ENCODE measurements at places on chromosomes 2 and 18. TPM values are rescaled to one million over a fixed set of nuclear protein-coding genes. Genes with fewer than 3 reads are reported as not detected.

- no peak for DNase-seq
Measured at GRCh38 chr2:16197504-16198147, 257.3 kb downstream of the MYCN start.

DNA sequence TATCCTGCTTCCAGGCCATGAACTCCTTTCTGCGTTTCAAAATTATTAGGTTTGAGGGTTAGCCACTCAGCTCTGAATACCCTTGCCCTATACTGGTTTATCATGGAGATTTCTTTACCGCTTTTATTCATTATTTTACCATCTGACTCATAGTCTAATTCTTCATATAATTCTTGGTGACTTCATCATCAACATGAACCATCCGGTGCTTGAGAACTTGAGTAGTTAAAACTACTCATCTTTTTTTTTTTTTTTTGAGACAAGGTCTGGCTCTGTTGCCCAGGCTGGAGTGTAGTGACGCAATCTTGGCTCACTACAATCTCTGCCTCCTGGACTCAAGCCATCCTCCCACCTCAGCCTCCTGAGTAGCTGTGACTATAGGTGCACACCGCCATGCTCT, 94.2 kb upstream of the LHCGR start:
- no peak for DNase-seq

DNA sequence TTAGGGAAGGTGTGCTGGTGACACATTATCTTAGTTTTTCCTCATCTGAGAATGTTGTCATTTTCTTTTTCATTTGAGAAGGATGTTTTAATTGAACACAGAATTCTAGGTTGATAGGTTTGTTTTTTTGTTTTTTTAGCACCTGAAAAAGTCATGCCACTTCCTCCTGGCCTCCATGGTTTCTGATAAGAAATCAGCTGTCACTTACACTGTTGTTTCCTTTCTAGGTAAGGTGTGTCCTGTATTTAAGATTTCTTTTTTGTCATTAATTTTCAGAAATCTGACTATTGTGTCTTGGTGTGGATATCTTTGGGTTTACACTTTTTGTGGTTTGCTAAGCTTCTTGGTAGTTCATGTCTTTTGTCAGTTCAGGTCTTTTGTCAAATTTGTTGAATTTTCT, 99.3 kb downstream of the ROCK1 start:
- DNase-seq, result no peak

Gene PSMA8
- 1.9 TPM for total RNA-seq

DNA sequence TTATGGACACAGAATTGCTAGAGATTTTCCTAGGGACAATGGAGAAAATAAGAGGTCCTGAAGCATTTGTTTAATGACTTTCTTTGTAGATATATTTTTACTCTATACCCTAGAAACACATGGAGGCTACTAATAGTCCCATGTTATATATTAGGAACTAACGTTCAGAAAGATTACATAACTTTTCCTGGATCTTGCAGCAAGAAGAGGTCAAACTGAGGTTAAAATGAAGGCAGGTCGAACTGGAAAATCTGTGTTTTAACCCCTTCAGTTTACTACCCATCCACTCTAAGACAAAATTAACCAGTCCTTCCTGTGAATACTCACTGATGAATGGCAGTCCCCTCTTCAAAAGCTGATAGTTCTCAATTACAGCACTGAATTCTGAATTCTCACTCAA, 1415.8 kb upstream of the CELF4 start:
- DNase-seq, result no peak

DNA sequence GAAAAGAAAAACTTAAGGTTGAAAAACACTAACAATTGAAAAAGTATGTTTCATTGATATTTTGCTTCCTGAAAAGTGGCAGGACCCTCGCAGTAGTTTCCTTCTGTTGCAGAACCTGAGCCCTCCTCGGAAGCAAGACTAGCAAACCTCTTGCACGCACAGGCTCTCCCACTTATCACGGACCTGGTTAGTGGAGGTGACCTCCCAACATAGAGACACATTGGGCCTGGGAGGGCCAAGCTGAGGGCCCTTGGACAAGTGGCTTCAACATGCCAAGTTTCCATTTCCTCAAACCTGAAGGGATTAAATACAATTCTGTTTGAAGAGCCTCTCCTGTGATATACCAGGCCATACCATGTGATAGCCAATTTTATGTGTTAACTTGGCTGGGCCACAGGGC, 133.4 kb upstream of the AGAP1 start:
- DNase-seq, result no peak

Gene FOXI3
- total RNA-seq, result not detected

DNA sequence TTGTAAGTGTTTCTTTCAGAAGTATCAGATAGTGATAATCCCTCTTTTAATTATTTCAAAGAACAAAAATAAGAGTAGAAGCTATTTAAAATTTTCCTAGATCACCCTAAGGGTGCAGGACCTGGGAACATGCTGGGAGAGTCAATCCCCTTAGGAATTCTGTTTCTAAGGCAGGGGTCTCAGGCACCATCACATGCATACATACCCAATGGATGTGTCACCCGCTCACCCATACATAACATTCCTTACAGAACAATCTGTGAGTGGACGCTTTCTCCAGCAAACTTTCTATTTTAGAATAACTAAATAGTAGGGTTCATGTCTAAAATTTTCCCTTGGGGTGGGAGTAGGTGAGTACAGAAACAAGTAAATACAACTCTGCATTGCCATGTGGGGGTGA, 8.4 kb downstream of the DSEL start:
- DNase-seq, result no peak

Gene TUBA3D
- not detected for total RNA-seq

- no peak for DNase-seq
Measured at GRCh38 chr2:205212357-205212756, 469.9 kb upstream of the NRP2 start.

DNA sequence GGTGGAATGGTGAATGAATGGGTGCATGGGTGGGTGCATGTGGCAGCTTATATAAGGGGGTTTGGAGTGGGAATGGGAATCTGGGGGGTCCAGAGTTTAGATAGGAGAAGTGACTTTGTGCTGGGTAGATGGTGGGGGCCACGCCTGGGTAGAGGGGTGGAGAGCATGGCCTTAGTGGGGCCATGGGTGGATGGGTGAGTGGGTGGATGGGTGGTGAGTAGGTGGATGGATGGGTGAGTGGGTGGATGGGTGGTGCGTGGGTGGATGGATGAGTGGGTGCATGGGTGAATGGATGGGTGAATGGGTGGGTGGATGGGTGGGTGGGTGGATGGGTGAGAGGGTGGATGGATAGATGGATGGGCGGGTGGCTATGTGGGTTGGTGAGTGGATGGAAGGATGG, 53.9 kb downstream of the MYO7B start:
- DNase-seq, result no peak

DNA sequence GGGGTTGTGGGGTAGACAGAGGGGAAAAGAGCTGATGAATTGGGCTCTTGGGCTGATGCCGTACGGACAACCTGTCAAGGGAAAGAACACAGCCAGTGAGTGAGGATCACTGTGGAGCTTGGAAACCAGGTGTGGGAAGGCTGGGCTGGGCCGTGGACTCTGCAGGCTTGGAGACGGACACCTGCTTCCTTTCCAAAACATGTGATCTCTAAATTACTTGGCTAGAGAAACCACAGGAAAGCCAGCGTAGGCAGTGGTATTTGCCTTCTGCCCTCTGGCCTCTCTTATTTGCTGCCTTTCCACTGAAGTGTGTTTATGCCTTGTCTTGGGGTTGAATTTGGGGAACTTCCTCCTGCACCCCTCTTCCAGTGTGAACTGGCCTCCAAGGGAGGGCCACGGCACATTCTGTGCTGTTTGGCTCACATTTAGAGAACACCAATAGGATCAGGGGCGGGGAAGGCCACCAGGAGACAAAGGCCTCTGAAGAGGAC, 267.7 kb downstream of the PRKCE start:
- DNase-seq, result no peak

Gene GALNT14
- 0.67 TPM for total RNA-seq

Gene PLEK
- 2.4 TPM for total RNA-seq

DNA sequence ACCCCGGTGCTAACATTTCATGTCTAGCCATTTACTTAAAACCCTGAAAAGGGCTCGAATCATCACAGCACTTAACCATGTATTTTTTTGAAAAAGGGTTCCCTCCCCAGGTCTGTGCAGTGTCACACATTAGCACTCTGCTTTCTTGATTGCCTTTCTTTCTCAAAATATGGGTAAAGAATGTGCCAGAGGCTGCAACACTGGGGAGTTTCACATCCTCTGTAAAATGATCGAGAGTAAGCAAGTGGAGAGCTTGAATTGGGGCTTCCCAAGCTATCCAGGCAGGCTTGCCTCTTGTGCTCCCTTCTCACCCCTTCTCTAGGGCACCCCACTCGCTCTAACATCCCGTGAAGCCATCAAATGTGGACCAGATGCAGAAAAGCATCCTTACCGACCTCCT, 177.0 kb upstream of the CCDC68 start:
- DNase-seq, result no peak

Gene C1QL2
- total RNA-seq, result not detected

DNA sequence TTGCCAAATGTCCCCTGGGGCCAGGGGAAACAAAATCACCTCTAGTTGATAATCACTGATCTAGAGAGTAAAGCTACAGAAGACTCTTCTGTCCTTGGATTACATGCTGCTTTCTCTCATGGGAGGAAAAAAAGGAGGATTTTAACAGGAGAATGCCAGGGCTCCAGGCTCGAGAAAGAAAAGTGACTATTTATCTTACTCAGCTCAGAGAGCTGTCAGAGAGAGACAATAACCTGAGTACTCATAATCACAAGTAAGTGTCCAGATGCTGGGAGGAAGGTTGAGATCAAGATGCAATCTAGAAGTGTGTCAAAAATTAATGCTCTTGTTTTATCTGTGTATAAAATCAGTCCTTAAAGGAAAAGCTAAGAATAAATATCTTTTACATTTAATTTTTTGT, 133.3 kb downstream of the PTRHD1 start:
- no peak for DNase-seq

- DNase-seq, result no peak
Measured at GRCh38 chr2:53941749-53942148, 29.0 kb downstream of the PSME4 start.

Gene VAMP8
- 89.5 TPM for total RNA-seq

DNA sequence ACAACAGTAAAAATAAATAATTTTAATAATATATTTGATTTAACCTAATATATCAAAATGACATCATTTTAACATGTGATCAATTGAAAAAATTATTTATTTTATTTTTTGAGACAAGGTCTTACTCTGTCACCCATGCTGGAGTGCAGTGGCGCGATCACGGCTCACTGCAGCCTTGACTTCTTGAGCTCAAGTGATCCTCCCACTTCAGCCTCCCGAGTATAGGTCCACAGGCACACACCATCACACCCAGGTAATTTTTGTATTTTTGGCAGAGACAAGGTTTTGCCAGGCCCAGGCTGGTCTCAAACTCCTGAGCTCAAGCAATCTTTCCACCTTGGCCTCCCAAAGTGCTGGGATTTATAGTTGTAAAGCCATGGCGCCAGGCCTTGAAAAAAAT, 126.7 kb upstream of the COPS8 start:
- DNase-seq, result no peak

Gene CYP26B1
- not detected for total RNA-seq

DNA sequence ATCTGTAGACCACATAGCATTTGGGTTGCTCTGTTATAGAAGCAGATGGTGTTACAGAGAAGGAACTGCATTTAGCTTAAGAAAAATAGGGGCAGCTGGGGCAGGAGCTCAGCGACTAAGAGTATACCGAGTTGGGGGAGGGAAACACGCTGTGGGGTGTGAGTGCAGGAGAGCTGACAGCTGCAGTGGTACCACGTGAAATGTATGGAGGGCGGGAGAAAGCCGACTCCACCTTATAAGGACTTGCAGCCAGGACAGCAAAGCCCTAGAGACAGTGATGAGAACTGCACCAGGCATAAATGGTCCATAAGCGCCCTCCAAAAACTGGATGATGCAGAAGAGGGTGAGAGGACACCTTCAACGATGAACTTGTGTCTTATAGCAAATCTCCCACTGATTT, 237.6 kb downstream of the PRKCE start:
- peak; percentile 37 for DNase-seq

DNA sequence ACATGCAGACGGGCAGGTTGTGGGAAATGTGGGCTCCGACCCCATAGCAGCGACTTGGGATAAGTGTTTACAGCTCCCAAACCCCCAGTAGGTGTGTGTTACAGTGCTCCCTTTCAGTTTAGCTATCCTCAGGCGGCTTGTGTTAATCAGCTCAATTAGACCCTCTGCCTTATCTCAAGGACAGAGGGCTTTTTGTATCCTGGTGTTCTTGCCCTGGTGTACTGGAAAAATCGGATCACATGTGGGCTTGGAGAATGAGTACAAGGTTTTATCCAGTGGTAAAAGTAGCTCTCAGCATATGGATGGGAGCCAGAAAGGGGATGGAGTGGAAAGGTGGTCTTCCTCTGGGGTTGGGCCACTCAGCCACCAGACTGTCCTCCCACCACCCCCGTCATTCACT, 264.7 kb upstream of the SYT4 start:
- no peak for DNase-seq

DNA sequence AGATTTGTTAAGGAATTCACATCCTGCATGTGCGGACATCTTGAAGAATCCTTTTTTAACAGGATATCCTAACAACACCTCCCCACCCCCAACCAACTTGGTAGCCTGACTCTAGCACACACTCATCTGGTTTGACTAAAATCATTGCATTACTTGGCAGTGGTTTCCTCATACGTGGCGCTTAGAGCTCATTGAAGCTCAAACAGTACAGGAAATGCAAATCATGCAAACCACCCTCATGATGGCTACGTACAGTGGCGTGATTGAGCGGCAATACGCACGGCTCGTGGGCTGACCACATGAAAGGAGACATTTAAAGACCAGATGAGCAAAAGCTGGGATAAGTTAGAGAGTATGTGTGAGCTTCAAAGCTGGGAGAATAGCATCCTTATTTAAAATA, 336.2 kb downstream of the ZEB2 start:
- DNase-seq, result peak; percentile 80

DNA sequence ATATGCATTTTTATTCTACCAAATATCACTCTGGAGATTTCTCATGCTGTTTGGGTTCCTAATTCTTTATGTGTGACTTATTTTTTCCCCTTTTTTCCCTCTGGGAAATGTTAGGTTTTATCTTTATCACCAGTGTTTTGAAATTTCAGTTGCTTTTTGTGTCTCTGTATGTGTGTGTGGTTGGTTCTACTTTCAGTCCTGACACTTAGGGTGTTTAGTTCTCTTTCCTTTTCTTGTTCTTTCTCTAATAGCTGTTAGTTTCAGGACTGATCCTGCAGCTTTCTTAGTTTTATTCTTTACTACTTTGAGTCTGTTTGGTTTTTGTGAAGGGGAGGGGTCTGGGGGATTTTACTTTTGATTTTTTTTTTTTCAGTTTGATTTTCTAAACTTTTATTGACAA, 23.1 kb downstream of the PPM1B start:
- DNase-seq, result no peak

- DNase-seq, result no peak
Measured at GRCh38 chr2:177691177-177691576, 298.6 kb downstream of the AGPS start.

Gene RAX
- total RNA-seq, result not detected

- DNase-seq, result no peak
Measured at GRCh38 chr2:48482769-48483168, 47.2 kb upstream of the STON1 start.

DNA sequence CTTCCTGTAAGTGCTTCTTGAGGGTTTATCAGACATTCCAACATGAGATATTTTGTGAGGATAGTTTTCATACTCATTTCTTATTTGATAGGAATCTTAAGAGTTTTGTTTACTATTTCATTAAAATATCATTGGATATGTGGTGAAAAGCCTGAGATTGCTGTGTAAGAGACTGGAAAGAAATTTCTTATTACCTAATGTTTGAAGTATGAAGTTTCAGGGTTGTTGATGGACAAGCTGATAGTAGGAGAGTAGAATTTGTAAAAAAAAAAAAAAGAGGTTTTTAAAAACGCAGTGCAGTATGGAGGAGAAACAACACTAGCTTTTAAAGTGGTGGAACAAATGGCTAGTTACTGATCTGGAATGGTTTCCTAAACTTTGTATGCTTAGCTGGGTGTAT, 7.7 kb downstream of the EPB41L5 start:
- DNase-seq, result no peak

Data from activated T-cell treated with anti-CD3 and anti-CD28 coated beads, Interleukin-2, amount 50 U/mL, for 72 hours (primary cell).